ENCODE measurements at places on chromosomes 16 and 17. TPM values are rescaled to one million over a fixed set of nuclear protein-coding genes. Genes with fewer than 3 reads are reported as not detected.

The HOXB8 gene
- total RNA-seq, result 7.2 TPM

The TBC1D3E gene
- total RNA-seq, result not detected

The TEX14 gene
- 0.14 TPM for total RNA-seq

The SLC5A11 gene
- total RNA-seq, result 0.69 TPM

The TM4SF5 gene
- total RNA-seq, result 0.64 TPM

The TPSAB1 gene
- total RNA-seq, result not detected

The CDIPT gene
- total RNA-seq, result 98.3 TPM

The KIF1C gene
- 114 TPM for total RNA-seq

The NUP88 gene
- 81.6 TPM for total RNA-seq

The TEKT1 gene
- total RNA-seq, result not detected

The TBC1D3H gene
- total RNA-seq, result not detected

The SMTNL2 gene
- total RNA-seq, result 0.27 TPM

The DOC2A gene
- 2.6 TPM for total RNA-seq

The SGSH gene
- 26.1 TPM for total RNA-seq

The DPEP2 gene
- not detected for total RNA-seq

The DRC3 gene
- 2.7 TPM for total RNA-seq

The NPIPA7 gene
- 12.8 TPM for total RNA-seq

The UMOD gene
- total RNA-seq, result not detected

The NHERF2 gene
- total RNA-seq, result 54.7 TPM

The TMEM132E gene
- total RNA-seq, result 0.02 TPM

The CD300A gene
- total RNA-seq, result 0.07 TPM

The VMO1 gene
- total RNA-seq, result 1.3 TPM

The CDH1 gene
- 4.2 TPM for total RNA-seq

The VASN gene
- 8.3 TPM for total RNA-seq

The KRT36 gene
- not detected for total RNA-seq

The GLTPD2 gene
- total RNA-seq, result not detected

The OTOP2 gene
- 0.17 TPM for total RNA-seq

The HIC1 gene
- 1.5 TPM for total RNA-seq

The EME1 gene
- 15.7 TPM for total RNA-seq

The OR2C1 gene
- not detected for total RNA-seq

The KRT25 gene
- not detected for total RNA-seq

The RASL10B gene
- 0.10 TPM for total RNA-seq

The OXLD1 gene
- 57.7 TPM for total RNA-seq

The PRAC1 gene
- total RNA-seq, result not detected

The ASB16 gene
- total RNA-seq, result 0.17 TPM

The TERF2IP gene
- 46.7 TPM for total RNA-seq

The GOSR2 gene
- total RNA-seq, result 42.9 TPM

The CLDN6 gene
- 0.17 TPM for total RNA-seq

The TAF15 gene
- 214 TPM for total RNA-seq

The CRISPLD2 gene
- total RNA-seq, result 3.6 TPM

The ARHGDIG gene
- total RNA-seq, result 2.9 TPM

The SERPINF2 gene
- 1.6 TPM for total RNA-seq

The SLC52A1 gene
- total RNA-seq, result 1.2 TPM

The WIPF2 gene
- 21.6 TPM for total RNA-seq

The TP53TG3 gene
- total RNA-seq, result 0.47 TPM

The DNASE1L2 gene
- total RNA-seq, result 1.3 TPM

The SPATA22 gene
- total RNA-seq, result not detected

The CCDC78 gene
- total RNA-seq, result 3.6 TPM

The P2RX1 gene
- total RNA-seq, result 0.03 TPM

The CYBA gene
- 238 TPM for total RNA-seq

The TBC1D3G gene
- total RNA-seq, result not detected
